ENCODE measurements at places on chromosomes 5 and 9.

DNA sequence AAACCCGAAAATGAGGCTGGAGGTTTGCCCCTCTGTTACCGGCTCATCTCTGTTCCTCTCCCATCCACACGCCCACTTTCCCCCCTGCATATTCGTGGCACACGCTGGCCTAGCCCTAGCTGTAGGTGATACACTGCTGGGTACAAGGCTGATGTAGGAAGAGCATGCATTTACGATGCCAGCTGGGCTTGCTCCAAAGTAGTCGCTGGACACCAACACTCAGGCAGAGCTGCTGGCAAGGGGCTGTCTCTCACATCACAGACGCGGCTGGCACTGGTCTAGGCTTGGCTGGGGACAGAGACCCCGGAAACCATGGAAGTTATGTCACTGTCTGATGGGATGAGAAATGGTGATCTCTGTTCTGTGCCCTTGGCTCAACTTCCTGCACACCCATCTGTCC, 9.8 kb upstream of the PHYKPL start:
- DNase-seq = no peak

- DNase-seq = no peak
Measured at GRCh38 chr9:114185570-114186490, 30.5 kb downstream of the COL27A1 start.

DNA sequence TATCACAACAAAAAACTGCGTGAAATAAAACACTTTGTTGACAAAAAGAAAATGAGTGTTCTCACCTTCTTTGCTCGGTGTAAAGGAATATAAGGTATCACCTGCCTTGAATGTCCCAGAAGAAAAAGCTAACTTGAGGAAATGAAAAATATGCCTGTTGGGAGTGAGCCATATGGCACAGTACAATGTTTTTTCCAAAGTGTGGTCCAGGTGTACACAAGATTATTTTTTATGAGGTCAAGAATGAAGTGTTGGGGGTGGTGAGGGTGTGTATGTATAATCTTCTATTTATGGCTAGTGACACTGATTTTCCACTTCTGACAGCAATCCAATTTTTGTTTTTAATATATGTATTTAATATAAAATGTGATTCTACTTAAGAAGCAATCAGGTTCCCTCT, 134.4 kb downstream of the RFX3 start:
- no peak for DNase-seq

DNA sequence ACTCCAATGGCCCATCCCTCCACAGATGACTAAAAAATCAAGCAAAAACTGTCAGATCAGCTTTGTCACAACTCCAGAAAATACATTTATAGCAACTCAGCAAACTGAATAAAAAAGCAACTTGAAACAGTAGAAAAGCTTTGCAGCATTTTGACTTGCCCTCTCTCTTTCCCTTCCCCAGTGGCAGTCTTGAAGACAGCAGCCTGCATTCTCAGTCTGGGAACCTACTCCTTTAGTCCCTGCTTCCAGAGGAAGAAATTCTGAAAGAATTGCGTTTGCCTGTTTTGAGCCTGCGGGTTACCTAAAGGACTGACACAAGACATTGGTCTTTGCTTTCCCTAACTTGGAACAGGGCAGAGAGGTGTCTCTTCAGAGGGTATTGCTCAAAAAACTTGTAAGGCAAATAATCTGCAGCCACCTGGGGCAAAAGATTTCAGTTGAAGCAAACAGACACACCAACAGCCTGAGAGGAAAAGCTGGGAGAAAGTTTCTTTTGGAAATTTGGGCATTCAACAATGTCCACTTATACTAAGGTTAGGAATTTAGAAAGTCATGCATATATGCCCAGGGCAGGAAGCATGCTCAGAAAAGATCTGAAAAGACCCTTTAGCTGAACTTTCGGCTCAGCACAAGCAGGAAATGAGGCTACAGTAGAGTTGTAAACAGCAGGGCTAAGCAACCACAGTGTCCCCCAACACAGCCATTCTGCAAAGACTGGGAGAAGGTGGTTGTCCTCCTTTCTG, 15.2 kb upstream of the SLC35D2 start:
- no peak for DNase-seq

- no peak for DNase-seq
Measured at GRCh38 chr5:179196405-179197079, 136.4 kb downstream of the ZNF354C start.

GRCh38 chr5:61768692-61769281, 436.7 kb downstream of the ZSWIM6 start:
- DNase-seq = no peak

DNA sequence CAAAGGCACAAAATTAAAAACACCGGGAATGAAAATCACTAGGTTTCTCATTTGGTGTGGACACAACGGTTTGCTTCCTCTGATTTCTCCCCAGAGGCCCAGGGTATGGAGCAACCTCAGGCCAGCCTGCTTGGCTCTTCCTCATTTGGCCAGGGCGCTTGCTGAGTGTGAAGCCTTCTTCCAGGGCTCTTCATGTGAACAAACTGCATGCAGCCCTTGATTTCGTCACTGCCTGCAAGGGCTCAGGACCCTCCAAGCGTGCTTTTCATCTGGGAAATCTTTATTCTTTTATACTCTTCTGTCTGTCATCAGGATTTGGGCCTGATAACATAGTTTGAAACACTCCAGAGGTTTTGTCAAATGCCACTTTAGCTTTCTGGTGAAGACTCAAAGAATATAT, 122.6 kb upstream of the KLF4 start:
- peak; percentile 86 for DNase-seq

- no peak for DNase-seq
Measured at GRCh38 chr5:13212886-13213285, 731.6 kb downstream of the DNAH5 start.

DNA sequence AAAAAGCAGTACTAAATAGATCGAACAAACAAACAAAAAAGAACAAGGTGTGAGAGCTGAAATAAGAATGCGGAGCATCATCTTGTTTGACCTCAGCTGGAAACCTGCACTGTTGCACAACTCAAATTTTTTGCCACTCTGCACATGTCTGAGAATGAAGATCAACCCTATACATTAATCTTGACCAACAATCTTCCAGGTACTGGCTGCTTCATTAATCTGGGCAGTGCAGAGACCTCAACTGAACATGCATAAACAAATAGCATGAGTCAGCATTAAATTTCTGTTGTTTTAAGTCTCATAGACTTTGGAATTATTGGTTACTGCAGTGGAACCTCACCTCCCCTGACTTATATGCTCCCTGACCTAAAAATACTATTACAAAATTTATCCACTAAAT, 114.6 kb upstream of the FTMT start:
- no peak for DNase-seq

GRCh38 chr5:14213813-14214585, 70.9 kb downstream of the TRIO start:
- DNase-seq = no peak

GRCh38 chr9:117823576-117823975, 119.4 kb downstream of the TLR4 start:
- no peak for DNase-seq

GRCh38 chr5:1065143-1065750, 46.6 kb downstream of the SLC12A7 start:
- no peak for DNase-seq

DNA sequence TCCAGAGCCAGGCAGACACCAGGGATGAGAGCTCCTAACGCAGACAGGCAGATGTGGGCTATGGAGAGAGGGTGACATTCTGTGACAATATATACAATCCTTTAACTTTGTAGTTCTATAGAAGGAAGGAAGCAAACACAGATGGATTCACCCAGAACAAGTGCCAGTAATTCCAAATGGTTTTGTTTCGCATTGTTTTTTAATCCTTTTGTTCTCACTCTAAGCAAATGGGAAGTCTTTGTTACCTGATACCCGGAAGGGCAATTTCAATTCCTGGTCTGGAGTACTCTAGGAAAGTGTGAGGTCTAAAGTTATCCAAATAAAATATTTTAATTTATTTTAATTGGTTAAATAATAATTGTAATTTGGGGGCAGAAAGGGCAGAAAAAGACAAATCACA, 2.5 kb downstream of the FRMD3 start:
- DNase-seq = no peak

GRCh38 chr9:74847478-74848152, 40.1 kb downstream of the TRPM6 start:
- DNase-seq = no peak

DNA sequence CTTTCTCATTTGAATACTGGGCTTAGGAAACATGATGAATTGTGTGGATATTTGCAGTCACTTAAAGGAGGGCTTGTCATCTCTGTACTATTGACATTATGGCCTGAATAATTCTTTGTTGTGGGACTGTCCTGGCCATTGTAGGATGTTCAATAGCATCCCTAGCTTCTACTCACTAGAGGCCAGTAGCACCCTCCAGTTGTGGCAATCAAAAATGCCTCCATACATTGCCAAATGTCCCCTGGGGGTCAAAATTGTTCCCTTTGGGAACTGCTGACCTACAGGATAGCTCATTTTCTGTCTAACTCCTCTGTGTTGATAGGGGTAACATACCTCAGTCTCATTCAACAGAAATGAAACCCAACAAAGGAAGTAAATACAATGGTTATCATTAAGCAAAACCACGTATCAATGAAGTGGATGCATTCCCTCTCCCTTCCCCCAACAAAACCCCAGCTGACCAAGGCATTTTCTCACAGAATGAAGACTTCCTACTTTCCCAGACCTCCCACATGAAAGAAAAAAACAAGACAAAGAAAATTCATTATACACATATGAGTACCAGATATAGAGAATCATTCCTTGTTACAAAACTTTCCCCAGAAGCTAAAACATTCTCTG, 18.1 kb downstream of the FYB1 start:
- DNase-seq = no peak

DNA sequence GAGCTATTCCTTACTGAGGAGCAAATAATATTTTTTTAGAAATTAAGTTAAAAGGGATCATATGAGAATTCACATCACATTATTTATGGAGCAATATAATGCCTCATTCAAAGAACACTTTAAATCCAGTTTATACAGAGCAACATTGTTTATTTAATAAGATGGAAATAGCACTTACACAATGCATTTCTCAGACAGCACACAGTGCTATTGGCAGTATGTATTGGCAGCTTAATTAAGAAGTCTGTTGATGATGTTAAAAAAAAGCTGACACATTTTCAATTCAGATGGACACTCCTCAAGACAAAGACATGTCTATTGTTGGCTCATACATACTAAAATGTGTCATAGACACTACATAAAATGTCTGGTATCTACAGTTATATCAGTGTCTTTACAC, 171.3 kb downstream of the NR2F1-AS1 start:
- no peak for DNase-seq

GRCh38 chr9:126461608-126462007, 135.0 kb downstream of the MVB12B start:
- no peak for DNase-seq

- peak; percentile 95 for DNase-seq
Measured at GRCh38 chr5:150155258-150156026, at the start of gene PDGFRB. Gene PDGFRB, minus strand, starts transcription at chr5:150155845. Its CDS starts 18,798 bp downstream, at chr5:150137047.

DNA sequence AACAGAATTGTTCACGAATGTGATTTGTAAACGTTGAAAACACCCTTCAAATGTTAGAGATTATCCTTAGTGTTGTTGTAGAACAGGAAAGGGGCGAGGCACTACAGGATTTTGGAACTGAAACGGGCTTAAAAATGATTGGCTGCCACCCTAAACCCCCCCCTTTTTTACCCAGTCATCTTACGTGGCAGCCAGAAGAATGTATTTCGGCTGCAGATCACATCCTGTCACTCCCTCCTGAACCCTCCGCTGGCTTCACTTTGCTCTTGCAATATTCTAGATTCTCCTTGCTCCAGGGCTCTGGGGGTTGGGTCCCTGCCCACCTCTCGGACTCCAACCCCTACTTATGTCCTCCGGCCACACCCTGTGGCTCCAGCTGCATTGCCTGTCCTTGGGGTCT, 13.9 kb upstream of the UNC5A start:
- no peak for DNase-seq

- DNase-seq = no peak
Measured at GRCh38 chr5:169716287-169716686, 79.2 kb downstream of the DOCK2 start.

DNA sequence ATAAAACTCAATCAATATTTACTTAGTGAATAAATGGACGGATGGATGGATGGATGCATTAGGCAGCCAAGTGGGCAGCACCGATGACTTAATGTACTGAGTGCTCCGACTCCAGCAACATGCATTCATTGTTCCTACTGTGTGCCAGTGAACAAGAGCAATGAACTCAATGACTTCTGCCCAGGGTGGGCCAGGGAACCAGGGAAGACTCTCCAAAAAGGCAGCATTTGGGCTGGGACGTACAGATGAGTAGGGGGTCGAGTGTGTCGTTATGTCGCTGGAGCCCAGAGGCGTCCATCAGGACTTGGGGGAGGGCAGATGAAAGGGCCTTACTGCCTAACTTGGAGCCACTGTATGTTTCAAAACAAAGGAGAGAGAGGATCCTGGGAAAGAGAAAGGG, 126.4 kb downstream of the KCNIP1 start:
- DNase-seq = no peak

DNA sequence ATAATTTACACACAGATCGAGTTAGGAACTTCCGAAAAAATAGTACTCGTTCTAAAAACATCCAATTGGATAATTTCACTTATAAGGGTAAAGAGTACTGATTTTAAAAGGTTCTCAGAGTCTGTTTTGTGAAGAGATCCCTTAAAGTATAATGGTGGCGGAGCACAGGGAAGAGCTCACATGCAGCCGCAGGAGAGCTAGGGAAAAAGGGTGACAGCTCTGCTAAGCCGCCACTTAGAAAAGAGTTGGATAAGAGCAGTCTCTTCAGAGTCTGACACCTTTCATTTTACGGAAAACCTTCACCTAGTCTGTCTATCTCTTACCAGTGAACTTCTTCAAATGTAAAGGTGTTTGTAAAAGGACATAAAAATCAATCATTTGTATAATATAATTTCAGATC, 149.9 kb downstream of the COMMD10 start:
- no peak for DNase-seq

DNA sequence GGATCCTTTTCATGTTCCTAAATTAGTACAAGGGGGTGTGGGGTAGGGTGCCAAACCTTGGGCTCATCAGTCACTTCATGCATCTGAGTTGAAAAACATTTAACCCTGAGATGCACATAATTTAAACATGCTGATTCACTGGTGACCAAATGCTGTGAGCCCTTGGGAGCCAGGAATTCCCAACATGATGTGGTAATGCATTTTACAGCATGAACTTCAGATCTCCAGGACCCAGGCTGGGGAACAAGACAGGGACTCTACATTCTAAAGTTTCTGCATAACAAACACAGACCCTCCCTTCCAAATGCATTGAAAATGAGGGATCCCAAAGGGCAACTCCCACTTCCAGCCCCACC, 322.2 kb downstream of the NDUFS4 start:
- DNase-seq = no peak

GRCh38 chr5:83404182-83404716, 67.3 kb upstream of the VCAN start:
- DNase-seq = no peak

GRCh38 chr5:73615085-73615484, 10.9 kb upstream of the ARHGEF28 start:
- DNase-seq = no peak

DNA sequence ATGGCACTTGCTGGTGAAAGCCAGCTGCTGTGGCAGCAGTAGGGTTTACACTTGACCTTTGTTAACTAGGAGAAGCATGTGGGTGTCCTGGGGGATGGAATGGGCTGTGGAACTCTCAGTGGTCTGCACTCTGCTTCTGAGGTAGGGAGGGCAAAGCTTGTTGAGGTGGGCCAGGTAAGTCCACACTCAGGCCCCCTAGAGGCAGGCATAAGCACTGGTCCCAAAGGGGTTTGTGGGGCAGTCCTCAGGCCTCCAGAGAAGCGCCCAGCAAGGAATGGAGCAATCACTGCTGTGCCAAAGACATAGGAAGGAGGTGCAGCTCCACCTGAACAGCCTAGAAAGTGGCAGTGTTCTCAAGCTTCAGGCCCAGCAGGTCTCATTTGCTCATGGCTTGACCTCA, 34.7 kb downstream of the INSL4 start:
- DNase-seq = no peak

Data from suprapubic skin (tissue), 4 donors.